A172 (cell line): ENCODE measurements at places on chromosomes 11 and 22. TPM values are rescaled to one million over a fixed set of nuclear protein-coding genes. Genes with fewer than 3 reads are reported as not detected.

DNA sequence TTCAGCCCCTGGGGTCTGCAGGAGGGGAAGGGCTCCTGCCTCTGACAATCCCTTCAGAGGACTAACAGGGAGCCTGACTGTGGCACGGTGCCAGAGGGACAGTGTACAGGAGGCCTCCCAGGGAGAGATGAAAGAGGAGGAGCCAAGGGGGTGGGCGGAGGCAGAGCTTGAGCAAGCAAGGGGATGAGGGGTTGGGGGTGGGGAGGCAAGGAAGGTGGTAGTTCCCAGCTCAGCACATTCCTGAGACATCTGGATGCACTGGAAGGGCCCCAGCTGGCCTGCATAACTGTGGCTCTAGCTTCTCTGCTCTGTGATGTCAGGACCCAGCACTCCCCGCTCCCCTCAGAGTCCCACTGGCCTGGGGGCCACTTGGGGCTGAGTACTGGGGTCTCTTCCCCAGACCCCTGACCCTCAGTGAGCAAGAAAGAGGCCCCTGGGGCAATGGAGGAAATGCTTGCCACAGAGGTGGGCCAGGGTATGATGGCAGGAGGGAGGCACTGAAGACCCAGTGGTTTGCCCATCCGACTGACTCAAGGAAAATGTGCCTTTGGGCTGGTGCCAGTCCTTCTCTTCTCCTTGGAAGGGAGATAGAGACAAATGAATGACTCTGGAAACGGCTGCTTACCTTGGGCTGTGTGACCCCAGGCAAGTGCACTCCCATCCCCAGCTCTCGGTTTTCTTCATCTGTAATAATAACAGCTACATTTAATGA is 13.3 kb downstream of the CREB3L1 start:
- DNase-seq: peak; percentile 96

GRCh38 chr22:22450343-22450839 is 58.2 kb downstream of the ZNF280B start:
- DNase-seq: no peak

DNA sequence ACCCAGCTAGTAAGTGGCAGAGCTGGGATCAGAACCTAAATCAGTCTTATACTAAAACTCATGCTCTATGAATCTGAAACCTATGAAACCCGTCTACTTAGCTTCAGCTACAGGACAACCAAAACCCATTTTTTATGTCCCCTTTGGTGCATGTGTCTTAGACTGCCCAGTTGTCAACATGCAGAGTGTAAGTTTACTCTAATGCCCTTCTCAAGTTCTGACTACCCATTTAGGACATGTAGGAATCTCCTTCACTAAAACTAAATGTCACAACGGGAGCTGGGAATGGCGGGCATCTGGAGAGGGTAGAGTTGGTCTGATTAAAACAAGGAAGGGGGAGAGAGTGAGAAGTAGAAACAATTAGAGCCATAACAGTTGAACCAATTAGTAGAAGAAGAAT is 167.9 kb upstream of the UBASH3B start:
- DNase-seq: no peak

GRCh38 chr22:30705710-30706651 is 11.3 kb downstream of the OSBP2 start:
- peak; percentile 63 for DNase-seq

The SLC25A45 gene
- 3.5 and 7.0 TPM in 2 replicates for total RNA-seq

GRCh38 chr11:64396079-64396591 is 37.2 kb downstream of the RPS6KA4 start:
- no peak for DNase-seq

- no peak for DNase-seq
Observed at GRCh38 chr11:31582697-31583096, 73.1 kb downstream of the ELP4 start.

GRCh38 chr22:30752771-30753170 is 58.1 kb downstream of the OSBP2 start:
- no peak for DNase-seq

- DNase-seq: peak; percentile 57
Observed at GRCh38 chr11:73314117-73314961, 6.3 kb downstream of the ARHGEF17 start.

DNA sequence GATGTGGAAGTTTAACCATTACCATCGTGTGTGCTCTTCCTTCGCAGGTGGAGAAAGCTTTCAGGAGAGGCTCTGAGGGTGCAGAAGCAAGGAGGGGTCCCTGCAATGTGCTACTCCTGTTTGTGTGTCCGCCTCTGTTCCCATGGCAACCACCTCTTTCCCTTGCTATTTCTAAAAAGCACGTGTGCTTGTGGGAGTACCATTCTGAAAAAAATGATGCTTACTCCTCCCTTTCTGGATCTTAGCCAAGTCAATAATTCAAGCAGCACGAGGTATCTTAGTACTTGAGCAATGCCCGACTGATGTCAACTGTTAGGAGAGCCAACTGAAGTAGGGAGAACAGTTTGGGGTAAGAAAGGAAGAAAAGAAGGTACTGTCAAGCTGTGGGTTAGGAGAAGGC is 628.7 kb downstream of the NTM start:
- no peak for DNase-seq
